ENCODE measurements at places on chromosomes 4 and X.

DNA sequence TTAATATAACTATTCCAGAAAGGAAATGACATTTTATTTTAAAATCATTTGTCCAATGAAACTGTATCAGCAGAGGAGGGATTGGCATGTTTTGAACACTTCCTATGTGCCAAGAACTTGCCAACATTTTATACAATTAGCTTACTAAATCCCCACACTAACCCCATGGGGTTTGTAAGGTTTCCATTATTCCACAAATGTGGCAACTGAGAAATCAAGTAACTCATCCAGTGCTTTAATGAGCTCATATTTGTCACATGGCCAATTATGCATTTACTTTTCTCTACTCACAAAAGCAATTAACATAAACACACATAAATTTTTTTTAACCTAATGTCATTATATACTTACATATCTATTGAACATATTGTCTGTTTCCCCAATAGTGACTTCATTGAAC lies 37.3 kb downstream of the MANBA start:
- DNase-seq: peak; percentile 82

DNA sequence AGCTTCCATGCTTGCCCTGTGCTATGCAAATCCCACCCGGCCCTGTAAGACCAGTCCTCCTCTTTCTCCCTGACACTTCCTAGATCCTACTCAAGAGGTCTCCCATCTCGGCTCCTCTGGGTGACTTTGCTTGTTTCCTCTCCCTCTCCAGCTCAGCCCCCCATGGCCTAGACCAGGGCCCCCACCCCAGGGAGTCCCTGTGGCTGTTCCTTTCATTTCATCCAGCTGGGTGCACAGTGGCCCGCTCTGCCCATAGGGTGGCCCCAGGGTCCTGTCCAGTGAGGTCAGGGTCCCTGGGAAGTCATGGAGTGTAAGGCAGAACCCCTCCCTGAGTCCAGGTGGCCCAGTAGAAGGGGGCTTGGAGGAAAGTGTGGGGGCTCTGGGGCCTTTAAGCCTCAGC lies 52.3 kb upstream of the NKX1-1 start:
- DNase-seq: no peak

DNA sequence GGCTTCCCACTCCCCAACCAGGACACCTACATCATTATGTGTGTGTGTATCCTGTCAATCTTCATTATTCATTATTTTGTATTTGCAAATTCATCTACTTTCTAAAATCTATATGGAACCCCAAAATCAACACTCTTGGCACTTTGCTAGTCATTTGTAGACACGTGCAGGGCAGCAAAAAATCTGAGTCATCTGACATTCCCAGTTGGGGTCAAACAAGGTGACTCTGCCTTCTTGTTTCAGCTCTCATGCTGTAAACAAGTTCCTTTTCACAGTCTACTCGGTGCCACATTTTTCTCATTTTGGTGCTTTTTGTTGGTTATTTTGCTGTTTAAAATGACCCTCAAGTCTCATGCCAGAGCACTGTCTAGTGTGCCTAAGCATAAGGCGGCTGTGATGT lies 5.9 kb downstream of the MRFAP1L1 start:
- no peak for DNase-seq

DNA sequence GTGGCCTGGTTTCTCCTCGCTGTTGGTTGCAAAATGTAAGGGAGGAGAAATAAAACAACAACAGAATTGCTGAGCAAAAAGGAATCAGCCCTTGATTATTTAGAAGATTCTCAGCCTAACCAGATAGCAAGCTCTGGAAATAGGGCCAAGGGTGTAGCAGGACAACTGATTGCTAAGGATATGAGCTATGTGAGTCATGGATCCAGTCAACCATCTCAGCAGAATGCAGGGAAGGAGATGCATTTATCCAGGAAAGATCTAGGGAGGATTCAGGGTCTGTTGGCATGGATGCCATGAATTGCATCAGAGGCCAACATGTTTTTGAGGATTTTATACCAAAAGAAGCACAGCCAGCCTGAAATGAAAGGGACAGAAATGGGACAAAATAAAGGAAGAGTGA lies 2.2 kb upstream of the XAGE3 start:
- no peak for DNase-seq

GRCh38 chr4:6951880-6952381 lies 42.3 kb downstream of the TBC1D14 start:
- no peak for DNase-seq

DNA sequence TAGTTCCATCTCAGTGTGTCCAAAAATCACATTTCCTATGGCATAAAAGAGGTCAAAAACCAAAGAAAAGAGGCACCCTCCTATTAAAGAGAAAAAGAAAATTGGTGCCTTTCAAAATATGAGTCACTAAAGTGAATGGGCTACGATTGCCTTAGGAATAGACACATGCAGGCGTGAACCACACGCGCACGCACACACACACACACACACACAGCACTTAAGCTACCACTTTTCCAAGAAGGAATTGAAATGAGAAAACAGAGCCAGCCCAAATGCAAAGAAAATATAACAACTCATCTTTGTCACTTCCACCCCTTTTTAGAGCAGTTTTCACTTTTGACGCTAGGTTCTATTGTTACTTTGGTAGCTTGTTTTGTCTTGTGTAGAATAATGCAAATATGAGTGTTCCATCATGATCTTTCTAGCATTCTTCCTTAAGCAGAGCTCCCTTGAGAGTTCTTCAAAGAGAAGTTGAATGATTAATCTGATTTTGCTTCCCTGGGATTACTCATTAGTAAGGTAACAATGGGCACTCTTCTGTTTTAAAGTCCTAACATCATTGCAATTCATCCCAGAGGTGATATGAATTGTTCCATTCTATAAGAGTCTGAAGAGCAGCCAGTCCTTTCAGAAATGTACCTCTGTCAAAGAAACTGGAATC lies 239.2 kb upstream of the GNPDA2 start:
- no peak for DNase-seq

GRCh38 chr4:134862116-134862515 lies 660.5 kb upstream of the PABPC4L start:
- no peak for DNase-seq

DNA sequence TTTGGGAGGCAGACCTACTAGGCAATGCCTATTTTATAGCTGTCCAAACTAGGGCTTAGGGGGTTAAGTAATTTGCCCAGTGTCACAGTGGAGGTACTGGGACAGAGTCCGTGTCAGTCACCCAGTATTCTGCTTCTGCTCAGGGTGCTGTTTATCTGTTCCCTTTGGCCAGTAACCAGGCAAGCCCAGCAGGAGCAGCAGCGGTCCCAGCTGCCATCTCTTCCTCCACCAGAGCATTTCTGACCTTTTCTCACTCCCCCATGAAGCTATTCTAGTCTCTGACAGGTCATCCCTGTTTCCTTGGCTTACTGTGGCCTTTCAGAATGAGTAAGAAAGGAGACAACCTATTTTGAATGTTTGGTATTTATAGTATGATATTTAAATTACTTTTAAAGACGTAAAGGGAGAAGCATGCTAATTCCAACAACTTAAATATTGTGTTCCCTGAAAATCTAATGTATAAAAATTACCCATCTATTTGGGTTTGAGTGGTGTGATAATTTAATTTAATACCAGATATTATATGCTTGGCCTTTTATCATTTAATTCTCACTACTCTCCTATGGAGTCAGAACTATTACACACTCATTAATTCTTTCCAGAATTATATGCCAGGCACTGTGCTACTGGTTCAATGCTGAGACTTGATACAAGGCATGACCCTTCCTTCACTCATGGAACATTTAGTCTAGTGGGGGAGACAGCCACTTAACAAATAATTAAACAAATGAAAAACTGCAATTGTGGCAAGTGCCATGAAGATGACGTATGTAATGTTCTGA lies 60.6 kb downstream of the RPS6KA3 start:
- DNase-seq: no peak

- no peak for DNase-seq
Measured at GRCh38 chr4:125317525-125317877, 2.7 kb downstream of the FAT4 start.

GRCh38 chrX:14546190-14546589 lies 16.9 kb downstream of the GLRA2 start:
- DNase-seq: peak; percentile 35

- DNase-seq: no peak
Measured at GRCh38 chrX:68686097-68686977, 38.9 kb downstream of the STARD8 start.

DNA sequence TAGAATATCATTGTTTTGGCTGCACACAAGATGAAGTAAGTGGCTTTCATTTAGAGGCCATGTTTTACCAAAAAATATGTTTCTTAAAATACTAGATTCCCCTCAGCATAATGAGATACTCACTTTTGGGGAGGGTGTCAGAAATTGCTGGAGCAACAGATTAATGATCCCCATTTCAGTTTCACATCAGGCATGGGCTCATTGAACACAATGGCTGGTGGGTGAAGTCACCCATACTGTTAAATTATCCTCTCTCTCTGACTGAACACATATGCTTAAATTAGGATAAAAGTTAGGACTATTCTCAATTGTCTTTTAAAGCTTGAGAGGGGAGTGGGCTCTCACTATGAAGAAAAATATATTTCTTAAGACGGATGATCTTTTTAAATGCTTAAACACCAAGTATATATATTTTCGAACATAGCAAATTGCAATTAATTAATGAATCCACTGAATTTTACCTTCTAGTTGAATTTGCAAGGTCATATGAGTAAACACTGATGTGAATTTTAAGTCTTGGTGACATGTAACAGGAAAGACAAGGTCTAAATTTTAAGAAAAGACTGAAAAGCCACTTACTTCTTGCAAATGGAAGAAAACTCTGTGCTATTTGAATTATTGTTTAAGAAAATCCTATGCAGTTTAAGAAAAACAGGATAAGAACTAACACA lies 2.5 kb downstream of the GPM6A start:
- DNase-seq: peak; percentile 32

DNA sequence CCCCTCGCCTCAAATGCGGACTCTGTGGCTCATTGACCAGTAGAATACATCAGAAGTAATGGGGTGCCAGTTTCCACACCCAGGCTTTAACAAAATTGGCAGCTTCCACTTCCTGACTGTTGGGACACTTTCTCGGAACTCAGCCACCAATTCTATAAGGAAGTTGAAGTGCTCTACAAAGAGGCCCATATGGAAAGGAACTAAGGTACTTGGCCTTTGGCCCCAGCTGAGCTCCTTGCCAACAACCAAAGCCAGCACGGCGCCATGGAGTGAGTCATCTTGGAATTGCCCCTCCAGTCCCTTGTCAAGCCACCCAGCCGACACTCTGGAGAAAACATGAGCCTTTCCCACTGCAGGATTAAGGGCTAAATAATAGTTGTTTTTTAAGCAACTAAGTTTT lies 262.2 kb upstream of the INTU start:
- no peak for DNase-seq

- no peak for DNase-seq
Measured at GRCh38 chr4:47065051-47065481, 33.7 kb downstream of the GABRB1 start.

DNA sequence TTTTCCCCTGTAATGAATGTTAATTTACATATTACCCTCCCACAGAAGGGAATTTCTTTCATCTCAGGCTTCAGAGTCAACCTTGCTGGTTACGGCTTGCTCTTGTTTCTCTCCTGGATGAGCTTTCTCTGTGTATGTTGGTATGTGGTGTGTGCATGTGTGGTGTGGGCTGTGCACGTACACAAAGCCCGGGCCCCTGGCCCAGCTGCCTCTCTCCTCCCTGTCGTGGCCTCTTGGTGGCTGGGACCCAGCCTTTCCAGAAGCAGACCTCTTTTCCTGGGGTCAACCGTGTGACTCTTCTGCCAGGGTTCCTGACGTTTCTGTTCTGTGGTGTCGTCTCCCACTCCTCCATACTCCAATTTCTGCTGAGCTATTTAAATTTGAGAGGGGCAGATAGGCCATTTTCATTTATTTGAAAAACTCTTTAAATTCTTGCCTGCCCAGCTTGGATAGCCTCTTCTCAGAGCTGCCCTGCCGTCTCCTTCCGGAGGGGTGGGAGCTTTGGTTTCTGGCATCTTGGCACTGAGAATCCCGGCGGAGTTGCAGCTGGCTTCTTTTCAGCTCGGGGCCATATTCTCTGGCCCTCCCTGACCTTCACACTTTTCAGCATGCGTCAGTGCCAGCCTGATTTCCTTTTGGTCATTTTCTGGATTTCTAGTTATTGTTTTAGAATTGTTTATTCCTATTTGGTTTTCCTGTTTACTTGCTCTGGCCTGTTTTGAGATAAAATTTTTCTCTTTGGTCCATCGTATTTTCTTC lies 25.1 kb downstream of the FHDC1 start:
- DNase-seq: no peak
